Uterus (tissue), 4 donors: ENCODE measurements at places on chromosomes 2 and 18. TPM values are rescaled to one million over a fixed set of nuclear protein-coding genes. Genes with fewer than 3 reads are reported as not detected.

Gene PRSS56
- total RNA-seq, result not detected

Gene B3GNT2
- total RNA-seq, result 25.6 TPM

Gene CAPG
- 70.5 TPM for total RNA-seq

Gene TBC1D8
- total RNA-seq, result 16.7 TPM

Gene SLC23A3
- total RNA-seq, result not detected

GRCh38 chr2:18412980-18413675 is 147.3 kb downstream of the RDH14 start:
- peak overlapping the region; percentile 72 for H3K27ac ChIP-seq
- no peaks in the 10 kb centered on the region for H3K36me3 ChIP-seq
- peaks cover 6% of the 10 kb centered on the region for H3K4me1 ChIP-seq
- no peaks in the 10 kb centered on the region for H3K27me3 ChIP-seq
- DNase-seq, result no peak

DNA sequence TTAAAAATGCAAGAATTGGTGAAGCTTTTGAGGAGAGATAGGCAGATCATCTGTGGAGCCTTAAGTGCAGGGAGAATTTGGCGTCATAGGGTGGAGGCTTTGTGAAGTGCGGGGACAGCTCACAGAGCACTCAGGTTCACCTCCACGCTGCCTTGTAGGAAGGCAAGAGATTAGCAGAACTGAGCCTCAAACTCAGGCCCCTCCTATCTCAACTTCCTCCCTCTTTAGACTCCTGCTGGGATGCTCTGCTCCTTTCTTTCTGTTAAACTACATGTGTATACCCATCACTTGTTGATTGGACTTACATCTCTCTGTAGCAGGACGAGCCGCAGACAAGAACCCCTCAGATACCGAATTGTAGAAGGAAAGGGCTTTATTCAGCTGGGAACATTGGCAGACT is 422.2 kb downstream of the SETBP1 start:
- no peak for DNase-seq
- no peaks in the 10 kb centered on the region for H3K4me1 ChIP-seq
- no peaks in the 10 kb centered on the region for H3K36me3 ChIP-seq
- no peaks in the 10 kb centered on the region for H3K27me3 ChIP-seq

DNA sequence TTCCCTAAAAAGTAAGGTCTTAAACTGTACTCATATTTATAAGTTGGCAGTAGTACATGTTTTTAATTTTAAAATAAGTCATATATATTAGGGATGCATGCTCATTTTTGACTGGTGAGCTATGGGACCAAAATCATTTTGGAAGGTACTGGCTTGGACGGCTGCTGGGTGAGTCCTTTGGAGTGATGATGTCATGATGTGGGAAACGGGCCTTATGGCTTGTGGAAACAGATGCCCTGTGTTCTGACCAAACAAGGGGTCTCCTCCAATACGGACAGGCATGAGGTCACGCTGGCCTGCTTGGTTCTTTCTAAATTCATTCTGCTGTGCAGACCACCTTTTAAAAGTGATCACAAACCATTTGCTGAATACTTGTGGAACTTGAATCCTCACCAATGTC is 109.2 kb upstream of the MGAT5 start:
- H3K4me3 ChIP-seq, result no peak overlapping the region
- no peaks in the 10 kb centered on the region for H3K4me1 ChIP-seq
- H3K36me3 ChIP-seq, result no peaks in the 10 kb centered on the region
- no peaks in the 10 kb centered on the region for H3K27me3 ChIP-seq
- H3K27ac ChIP-seq, result no peak overlapping the region
- DNase-seq, result no peak

GRCh38 chr2:102103992-102104871 is 38.3 kb upstream of the IL1R1 start:
- H3K27me3 ChIP-seq, result no peaks in the 10 kb centered on the region
- no peaks in the 10 kb centered on the region for H3K4me1 ChIP-seq
- no peaks in the 10 kb centered on the region for H3K36me3 ChIP-seq
- DNase-seq, result peak; percentile 71

GRCh38 chr2:238714038-238714528 is 133.8 kb upstream of the TWIST2 start:
- H3K36me3 ChIP-seq, result no peaks in the 10 kb centered on the region
- peak overlapping the region; percentile 58 for H3K27ac ChIP-seq
- no peak overlapping the region for H3K4me3 ChIP-seq
- DNase-seq, result peak; percentile 63
- no peaks in the 10 kb centered on the region for H3K27me3 ChIP-seq
- H3K4me1 ChIP-seq, result peaks cover 4% of the 10 kb centered on the region

- H3K36me3 ChIP-seq, result no peaks in the 10 kb centered on the region
- H3K4me3 ChIP-seq, result no peak overlapping the region
- no peak for DNase-seq
- no peaks in the 10 kb centered on the region for H3K4me1 ChIP-seq
Observed at GRCh38 chr2:240095556-240096523, 40.3 kb downstream of the COPS9 start.

DNA sequence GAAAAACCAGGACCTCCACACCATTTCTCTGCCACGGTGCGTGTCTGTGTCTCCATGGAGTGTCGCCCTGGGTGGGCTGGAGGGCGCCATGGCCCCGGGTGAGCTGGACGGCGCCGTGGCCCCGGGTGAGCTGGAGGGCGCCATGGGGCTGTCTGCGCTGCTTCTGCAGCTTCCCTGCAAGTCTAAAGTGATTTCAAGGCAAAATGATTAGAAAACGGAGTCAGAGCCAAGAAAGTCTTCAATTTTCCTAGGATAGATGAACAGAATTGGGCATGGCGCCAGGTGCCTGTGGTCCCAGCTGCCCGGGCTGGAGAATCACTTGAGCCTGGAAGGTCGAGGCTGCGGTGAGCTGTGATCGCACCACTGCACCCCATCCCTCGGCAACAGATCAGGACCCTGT is 27.7 kb upstream of the NFATC1 start:
- no peaks in the 10 kb centered on the region for H3K36me3 ChIP-seq
- H3K27ac ChIP-seq, result no peak overlapping the region

GRCh38 chr2:79723830-79724229 is 211.0 kb downstream of the CTNNA2 start:
- H3K27me3 ChIP-seq, result no peaks in the 10 kb centered on the region
- H3K27ac ChIP-seq, result no peak overlapping the region
- no peaks in the 10 kb centered on the region for H3K4me1 ChIP-seq
- no peak overlapping the region for H3K4me3 ChIP-seq
- H3K36me3 ChIP-seq, result no peaks in the 10 kb centered on the region
- DNase-seq, result no peak

- no peaks in the 10 kb centered on the region for H3K36me3 ChIP-seq
- H3K27me3 ChIP-seq, result no peaks in the 10 kb centered on the region
- H3K4me3 ChIP-seq, result no peak overlapping the region
- no peak for DNase-seq
- H3K27ac ChIP-seq, result no peak overlapping the region
- no peaks in the 10 kb centered on the region for H3K4me1 ChIP-seq
Observed at GRCh38 chr2:99868260-99868659, 274.1 kb downstream of the AFF3 start.

- no peak for DNase-seq
- H3K27me3 ChIP-seq, result peaks cover 23% of the 10 kb centered on the region
- H3K36me3 ChIP-seq, result no peaks in the 10 kb centered on the region
- H3K27ac ChIP-seq, result no peak overlapping the region
- H3K4me1 ChIP-seq, result no peaks in the 10 kb centered on the region
- no peak overlapping the region for H3K4me3 ChIP-seq
Observed at GRCh38 chr18:63951302-63951705, 2.2 kb downstream of the HMSD start.

GRCh38 chr18:69705987-69706386 is 241.7 kb downstream of the CD226 start:
- H3K4me3 ChIP-seq, result no peak overlapping the region
- H3K27ac ChIP-seq, result no peak overlapping the region
- H3K4me1 ChIP-seq, result no peaks in the 10 kb centered on the region
- H3K36me3 ChIP-seq, result no peaks in the 10 kb centered on the region

DNA sequence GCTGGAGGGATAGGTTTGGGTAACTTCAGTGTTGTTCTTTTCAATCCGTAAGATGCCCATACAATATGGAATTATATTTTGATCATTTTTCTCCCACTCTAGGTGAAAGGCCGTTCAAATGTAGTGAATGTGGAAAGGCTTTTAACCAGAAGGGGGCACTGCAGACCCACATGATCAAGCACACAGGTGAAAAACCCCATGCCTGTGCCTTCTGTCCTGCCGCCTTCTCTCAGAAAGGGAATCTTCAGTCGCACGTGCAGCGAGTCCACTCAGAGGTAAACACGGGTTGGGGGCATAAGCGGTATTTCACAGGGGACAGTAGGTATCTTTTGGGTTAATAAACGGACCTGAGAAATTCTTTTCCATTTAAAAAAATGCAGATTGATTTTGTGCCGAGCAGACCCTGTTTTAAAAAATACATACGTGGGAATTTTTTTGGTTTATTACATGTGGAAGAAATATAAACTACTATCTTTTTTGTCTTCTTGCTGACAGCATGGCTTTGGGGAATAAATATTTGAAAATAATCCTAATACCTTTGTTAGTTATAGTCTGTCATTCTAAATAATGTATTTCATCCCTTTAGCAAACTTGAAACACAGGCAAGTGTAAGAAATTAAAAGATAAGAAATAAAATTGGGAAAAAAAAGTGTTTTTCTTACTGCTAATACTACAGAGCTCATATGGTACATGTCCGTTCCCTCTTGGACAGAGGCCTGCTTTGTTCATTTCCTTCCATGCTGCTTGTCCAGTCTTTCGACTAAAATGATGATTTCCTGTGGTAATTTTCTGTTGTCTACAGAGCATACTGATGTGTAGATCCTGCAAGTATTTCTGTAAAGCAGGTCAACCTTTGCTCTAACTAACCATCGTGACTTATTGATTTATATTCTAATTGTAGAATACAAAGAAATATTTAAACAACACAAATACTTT is 53.3 kb downstream of the ZNF236 start:
- no peaks in the 10 kb centered on the region for H3K27me3 ChIP-seq
- no peak overlapping the region for H3K27ac ChIP-seq
- H3K36me3 ChIP-seq, result no peaks in the 10 kb centered on the region
- no peaks in the 10 kb centered on the region for H3K4me1 ChIP-seq
- no peak for DNase-seq
- H3K4me3 ChIP-seq, result no peak overlapping the region

DNA sequence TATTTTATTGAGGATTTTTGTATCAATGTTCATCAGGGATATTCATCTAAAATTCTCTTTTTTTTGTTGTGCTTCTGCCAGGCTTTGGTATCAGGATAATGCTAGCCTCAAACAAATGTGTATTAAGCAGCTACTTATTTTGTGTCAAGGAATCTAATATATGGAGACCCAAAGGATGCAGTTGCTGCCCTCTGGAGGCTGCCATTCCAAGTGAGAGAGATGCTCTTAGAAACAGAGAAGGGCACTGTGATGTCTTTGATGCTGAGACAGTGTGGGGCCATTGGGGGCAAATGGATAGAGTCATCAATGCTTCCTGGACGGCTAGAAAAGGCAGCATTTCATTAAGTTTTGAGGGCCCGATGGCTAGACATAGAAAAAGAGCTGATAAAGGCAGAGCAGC is 292.6 kb downstream of the SETBP1 start:
- no peak overlapping the region for H3K4me3 ChIP-seq
- H3K27me3 ChIP-seq, result no peaks in the 10 kb centered on the region
- no peaks in the 10 kb centered on the region for H3K36me3 ChIP-seq
- DNase-seq, result no peak

- no peak for DNase-seq
- no peaks in the 10 kb centered on the region for H3K27me3 ChIP-seq
- no peaks in the 10 kb centered on the region for H3K4me1 ChIP-seq
- H3K27ac ChIP-seq, result peak overlapping the region; percentile 90
- no peaks in the 10 kb centered on the region for H3K36me3 ChIP-seq
Observed at GRCh38 chr2:48482313-48482712, 47.6 kb upstream of the STON1 start.

DNA sequence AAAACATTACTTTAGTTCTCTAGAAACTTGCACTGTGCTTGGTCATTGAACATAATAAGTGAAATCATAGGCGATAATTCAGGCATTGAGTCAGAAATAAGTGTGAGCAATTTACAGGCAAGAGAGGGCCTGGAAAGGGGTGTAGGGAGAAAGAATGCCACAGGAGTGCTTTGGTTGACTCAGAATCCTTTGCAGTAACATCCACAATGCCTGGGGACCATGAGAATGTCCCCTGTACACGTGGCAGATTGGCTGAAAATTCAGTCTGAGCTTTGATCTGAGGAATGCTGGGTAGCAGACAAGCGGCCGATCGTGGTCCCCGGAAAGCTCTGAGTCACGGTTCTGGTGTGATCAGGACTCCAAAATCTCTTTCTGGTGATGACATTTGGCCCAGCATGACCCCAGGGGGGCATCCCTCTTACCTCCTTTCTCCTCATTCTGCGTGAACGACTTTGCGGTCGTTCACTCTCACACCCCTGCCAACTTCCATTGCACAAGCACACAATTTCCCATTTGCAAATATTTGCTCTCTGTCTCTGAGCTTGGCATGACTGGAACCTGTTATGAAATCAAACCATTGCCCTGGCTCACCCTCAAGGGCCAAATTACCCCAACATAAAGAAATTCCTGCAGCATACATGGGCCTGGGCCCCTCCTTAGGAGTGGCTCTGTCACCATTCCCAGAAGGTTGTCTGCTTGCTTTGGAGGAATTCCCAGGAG is 305.0 kb upstream of the EPAS1 start:
- no peaks in the 10 kb centered on the region for H3K4me1 ChIP-seq
- DNase-seq, result no peak
- H3K36me3 ChIP-seq, result no peaks in the 10 kb centered on the region
- H3K4me3 ChIP-seq, result no peak overlapping the region
